ENCODE measurements at places on chromosomes 16 and 17. TPM values are rescaled to one million over a fixed set of nuclear protein-coding genes. Genes with fewer than 3 reads are reported as not detected.

The RNF157 gene
- total RNA-seq = 50.6 TPM

The DBNDD1 gene
- total RNA-seq = 21.0 TPM

The NT5M gene
- total RNA-seq = 8.0 TPM

DNA sequence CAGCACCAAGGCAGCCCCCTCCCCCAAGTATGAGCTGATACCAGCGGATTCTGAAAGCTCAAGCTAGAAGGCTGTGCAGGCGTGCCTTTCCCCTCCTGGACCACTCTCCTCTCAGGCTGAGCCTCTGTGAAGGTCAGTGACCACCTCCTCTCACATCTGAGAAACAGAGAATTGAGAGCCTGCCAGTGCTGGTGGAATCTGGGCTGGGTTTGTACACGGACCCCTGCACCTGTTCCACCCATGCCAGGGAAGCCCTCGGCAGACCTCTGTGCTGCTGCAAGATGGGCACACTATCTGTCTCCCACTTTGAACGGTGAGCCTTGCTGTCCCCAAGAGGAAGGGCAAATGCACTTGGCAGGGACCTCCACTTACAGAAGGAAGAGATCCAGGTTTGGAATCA is 54.7 kb upstream of the SDK2 start:
- no peak for DNase-seq
- no peaks in the 10 kb centered on the region for H3K36me3 ChIP-seq
- H3K27ac ChIP-seq = no peak overlapping the region
- no peak overlapping the region for H3K4me3 ChIP-seq

DNA sequence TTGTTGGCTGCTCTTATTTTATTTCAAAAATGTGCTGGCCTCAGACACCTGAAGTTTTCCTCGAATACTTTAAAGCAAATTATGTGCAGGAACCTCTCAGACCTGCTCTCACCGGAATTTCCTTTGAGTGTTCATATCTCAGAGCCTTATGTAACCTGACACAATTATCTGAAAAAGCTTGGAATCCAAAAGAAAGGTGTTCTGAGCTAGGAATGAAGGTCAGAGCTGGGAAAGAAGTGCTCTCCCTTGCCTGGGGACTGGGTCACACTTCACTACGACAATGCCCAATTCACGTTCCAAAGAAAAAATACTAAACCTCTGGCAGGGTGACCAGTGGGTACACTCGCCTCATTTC is 6.7 kb upstream of the HSD11B2 start:
- no peak overlapping the region for H3K27ac ChIP-seq
- DNase-seq = no peak
- H3K4me3 ChIP-seq = no peak overlapping the region
- H3K27me3 ChIP-seq = no peaks in the 10 kb centered on the region
- no peaks in the 10 kb centered on the region for H3K4me1 ChIP-seq

GRCh38 chr16:30805370-30806169 is 18.6 kb upstream of the ZNF629 start:
- H3K36me3 ChIP-seq = no peaks in the 10 kb centered on the region
- H3K4me1 ChIP-seq = peaks cover 13% of the 10 kb centered on the region
- peak overlapping the region; percentile 83 for H3K4me3 ChIP-seq
- peak; percentile 90 for DNase-seq

DNA sequence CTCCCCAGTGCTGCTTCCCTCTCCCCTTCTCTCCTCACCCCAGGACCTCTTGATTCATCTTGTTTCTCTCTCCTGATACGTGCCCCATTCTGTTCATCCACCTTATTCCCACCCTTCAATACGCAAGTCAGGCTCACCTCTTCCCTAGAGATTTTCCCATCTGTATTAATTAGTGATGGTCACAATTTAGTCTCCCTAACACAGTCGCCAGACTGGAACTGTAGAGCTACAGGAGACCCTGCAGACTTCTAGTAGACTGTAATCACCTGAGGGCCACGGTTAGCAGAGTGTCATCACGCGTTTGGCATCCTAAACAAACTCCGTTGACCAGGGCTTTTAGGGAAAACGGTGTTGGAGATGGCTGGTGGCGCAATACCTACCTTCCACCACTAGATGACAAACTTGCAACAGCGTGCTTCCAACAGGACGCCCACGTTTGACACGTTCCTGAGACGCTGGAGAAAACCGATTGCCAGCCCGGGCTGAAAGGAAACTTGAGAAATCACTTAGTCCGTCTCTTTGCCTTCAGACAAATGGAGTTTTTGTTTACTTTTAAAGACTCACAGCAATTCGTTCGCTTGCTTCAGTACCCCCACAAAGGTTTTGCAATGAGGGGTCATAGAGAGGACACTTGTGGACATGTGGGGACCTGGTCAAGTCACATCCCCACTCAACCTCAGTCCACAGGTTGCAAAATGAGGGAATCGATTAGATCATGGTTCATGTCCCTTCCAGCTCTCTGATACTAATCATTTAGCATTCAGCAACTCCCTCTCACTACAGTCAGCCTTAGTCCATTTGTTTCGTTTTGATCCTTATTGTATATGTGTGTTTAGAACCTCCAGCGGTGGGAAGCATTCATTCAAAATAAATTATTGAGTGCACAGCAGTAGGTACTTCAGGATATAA is 20.6 kb downstream of the MYL4 start:
- peak; percentile 80 for DNase-seq
- H3K4me3 ChIP-seq = peak overlapping the region; percentile 50
- peaks cover 6% of the 10 kb centered on the region for H3K4me1 ChIP-seq
- no peaks in the 10 kb centered on the region for H3K36me3 ChIP-seq
- H3K27ac ChIP-seq = no peak overlapping the region
- H3K27me3 ChIP-seq = no peaks in the 10 kb centered on the region
